ENCODE measurements at places on chromosomes 3 and 15.
A peak's percentile ranks its signal among the peaks of the same experiment; 100 is the strongest.

DNA sequence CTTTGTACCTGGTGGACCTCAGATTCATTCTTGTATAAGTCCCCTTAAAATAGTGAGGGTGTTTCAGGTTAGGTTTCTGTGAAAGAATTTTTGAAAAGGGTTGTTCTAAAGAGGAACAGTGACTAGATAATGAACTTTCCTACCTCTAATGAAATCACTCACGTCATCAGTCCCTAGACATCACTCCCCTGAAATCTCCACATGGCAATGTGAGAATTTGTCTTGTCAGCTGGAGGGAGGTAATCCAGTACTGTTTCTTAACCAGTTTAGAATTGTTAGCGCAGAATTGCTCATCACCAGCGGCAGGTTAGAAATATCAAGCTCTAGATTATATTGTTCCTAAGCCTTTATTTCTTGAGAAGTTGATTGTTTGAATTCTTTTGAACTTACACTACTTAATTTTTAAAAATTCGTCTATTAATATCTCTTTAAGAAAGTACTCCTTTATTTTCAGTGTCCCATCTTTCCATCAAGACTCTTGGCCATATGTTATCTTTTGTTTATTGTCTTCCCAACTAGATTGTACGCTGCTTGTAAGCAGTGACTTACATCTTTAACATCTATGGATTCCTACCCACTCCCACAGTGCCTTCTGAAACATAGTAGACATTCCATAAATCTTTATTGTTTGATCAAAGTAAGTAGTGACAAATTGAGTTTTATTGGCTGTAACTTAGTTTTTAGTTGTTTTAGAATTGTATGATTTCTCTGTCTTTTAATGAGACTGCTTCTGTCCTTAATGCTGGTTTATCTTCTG lies 52.8 kb downstream of the RASA2 start:
- DNase-seq: no peak

DNA sequence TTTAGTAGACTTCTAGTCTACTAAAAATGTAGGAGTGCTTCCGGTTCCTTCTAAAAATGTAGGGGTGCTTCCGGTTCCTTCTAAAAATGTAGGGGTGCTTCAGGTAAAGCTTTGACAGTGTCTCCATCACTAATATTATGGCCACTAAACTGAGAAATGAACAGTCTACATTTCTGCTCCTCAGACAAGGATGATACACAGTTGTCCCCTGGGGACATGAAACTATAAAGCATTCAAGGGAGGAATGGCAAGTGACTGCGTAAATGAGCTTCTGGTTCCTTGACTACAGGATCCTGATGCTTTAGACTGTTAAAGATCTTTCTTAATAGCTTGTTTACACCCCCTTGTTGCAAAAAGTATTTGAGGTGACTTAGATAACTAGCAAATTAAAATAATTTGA lies 53.9 kb upstream of the SLC9A9 start:
- DNase-seq: no peak

- DNase-seq: peak; percentile 23
These were observed at the start of gene ACP3 for GRCh38 chr3:132317229-132317948. Gene ACP3 (plus strand): TSS chr3:132317407. CDS start chr3:132317457, 50 bp downstream.

DNA sequence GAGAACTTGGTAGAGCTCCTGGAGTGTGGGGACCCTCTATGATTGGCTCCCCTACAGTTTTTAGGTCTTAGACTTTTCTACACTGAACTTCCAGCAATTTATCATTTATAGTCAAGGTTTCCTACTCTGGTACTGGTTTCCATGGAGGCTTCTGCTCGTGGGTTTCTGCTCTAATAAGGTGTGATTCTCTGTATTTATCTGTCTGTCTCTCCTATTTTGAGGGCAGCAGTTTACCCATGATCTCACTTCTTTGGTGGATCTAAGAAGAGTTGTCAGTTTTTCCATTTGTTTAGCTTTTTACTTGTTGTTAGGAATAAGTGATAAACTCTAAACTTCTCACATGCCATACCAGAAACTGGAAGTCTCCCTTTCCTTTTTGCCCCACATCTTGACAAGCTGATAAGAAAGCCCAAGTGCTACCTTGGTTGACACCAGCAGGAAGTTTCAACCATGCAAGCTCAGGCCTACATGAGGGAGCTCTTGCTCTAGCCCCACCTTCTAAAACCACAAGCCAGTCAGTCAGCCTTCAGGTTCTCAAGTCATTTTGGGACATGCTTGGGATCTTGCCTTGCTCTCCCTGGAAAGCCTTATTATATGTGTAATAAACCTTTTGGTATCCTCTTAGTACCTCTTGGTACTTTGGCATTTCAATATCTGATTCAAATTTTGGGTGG lies 10.0 kb downstream of the TIMMDC1 start:
- DNase-seq: no peak

DNA sequence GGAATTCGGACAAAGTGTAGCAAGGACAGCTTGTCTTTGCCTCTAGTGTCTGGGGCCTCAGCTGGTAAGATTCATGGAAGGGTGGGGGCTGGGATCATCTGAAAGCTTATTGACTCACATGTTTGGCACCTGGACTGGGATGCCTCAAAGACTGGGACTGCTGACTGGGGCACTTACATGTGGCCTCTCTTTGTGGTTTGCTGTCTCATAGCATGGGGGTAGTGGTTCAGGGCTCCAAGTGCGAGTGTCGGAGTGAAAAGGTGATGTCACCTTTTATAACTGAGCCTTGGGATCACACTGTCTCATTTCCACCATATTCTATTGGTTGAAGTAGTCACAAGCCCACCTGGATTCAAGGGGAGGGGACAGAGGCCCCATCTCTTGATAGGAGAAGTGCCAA lies 6.8 kb downstream of the MFSD1 start:
- no peak for DNase-seq

DNA sequence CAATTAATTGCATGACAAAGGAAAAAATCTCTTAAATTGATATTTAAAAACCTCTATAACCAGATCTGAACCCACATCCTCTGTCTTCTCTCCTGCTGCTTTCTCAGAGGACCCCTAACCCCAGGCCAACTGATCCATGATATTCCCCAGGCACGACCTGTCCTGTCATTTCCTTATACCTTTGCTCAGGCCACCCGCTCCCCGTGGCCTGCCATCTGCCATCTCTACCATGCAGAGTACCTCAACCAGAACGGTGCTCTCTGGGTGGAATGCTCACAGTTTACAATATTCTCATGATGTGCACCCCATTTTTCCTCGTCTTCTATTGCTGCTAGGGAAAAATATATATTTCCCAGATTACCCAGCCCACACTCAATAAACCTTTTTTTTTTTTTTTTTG lies 57.7 kb downstream of the ARHGEF3 start:
- no peak for DNase-seq

GRCh38 chr3:23648326-23648995 lies 157.3 kb upstream of the UBE2E1 start:
- DNase-seq: no peak

DNA sequence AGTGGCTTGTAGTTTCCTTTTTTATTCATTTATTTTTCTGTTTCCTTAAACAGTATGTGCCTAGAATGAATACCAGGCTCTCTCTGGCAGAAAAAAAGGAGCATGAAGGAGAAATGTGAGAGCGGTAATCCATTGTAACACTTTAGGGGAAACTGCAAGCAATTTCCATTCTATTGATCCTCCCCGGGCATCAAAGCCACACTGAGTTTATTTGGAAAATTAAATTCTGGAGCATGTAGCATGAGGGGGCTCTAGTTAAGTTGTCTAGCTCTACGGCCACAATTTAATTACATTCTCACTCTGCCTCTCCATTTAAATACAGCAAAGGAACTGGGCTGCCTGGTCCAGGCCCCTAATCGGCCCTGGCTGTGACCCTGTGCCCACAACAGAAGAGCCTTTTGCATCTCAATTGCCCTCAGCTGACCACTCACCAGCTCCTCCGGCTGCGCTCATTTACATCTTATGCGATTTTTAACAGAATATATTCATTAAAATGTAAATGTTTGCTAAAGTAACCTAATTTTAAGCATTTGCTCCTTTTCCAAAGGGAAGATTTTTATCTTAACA lies 72.9 kb downstream of the MEGF11 start:
- DNase-seq: no peak

GRCh38 chr15:29103824-29104565 lies 165.6 kb downstream of the NSMCE3 start:
- peak; percentile 70 for DNase-seq

GRCh38 chr3:47985381-47985780 lies 30.8 kb downstream of the MAP4 start:
- no peak for DNase-seq

DNA sequence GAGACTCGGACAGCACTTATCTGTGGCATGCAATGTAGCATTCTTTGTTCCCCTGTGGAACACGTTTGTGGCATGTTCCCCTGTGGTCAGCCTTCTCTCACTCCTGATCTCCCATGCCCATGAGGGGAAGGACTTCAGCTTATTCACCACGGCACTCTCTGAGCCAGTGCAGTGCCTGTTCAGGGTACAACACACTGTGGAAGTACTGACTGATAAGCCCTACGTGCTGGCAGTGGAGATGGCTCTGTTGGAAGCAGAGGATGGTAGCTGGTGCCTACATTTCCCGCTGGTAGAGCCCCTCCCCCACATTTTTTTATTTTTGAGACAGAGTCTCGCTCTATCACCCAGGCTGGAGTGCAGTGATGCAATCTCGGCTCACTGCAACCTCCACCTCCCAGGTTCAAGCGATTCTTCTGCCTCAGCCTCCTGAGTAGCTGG lies 43.5 kb upstream of the ETV5 start:
- DNase-seq: no peak

Data from putamen (tissue), 1 donor.